ENCODE measurements at places on chromosomes 5 and 9.

DNA sequence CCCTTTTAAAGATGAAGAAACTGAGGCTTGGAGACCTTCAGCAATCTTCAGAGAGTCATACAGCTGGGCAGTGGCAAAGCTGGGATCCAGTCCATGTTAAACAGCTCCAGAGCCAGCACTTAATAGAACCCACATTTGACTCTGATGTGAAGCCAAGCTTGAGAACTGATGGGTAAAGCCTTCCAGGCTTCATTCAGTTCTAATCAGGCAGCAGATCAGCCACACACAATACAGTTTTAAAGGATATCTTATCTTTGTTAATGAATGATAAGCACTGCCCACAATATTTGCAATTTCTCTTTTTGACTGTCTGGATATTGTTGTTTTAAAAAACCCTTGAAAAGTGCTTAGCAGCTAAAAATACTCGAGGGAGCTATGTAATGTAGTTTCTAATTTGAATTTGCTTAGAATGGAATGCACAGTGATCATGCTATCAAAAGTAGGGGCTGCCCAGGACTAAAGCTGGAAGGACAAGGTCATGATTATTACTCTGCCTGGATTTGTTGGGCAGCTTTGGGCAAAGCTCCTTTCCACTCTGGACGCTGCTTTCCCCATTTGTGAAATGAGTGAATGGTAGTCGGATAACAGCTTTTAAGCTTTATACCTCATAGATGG lies 31.3 kb upstream of the HTR4 start:
- no peak for DNase-seq

- DNase-seq = no peak
Observed at GRCh38 chr5:134493461-134494055, 31.9 kb upstream of the JADE2 start.

DNA sequence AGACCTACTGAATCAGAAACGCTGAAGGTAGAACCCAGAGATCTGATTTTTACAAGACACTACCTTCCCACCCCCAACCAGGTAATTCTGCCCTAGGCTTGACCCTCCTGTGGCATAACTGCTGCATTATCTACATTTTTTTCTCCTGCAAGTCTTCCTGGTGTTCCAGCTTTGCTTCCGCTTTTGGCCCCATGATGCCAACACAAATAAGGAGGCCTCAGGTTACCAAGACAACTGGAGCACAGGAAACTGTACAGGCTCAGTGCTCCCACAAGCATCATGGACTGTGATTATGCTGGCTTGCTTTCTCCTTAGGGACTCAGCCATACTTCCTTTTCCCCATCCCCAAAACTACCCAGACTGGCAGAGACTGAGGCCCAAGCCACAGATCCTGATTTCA lies 6.6 kb upstream of the MSMP start:
- no peak for DNase-seq

- no peak for DNase-seq
Observed at GRCh38 chr5:179315356-179315890, 29.8 kb downstream of the ADAMTS2 start.

GRCh38 chr9:132127888-132128534 lies 33.8 kb upstream of the NTNG2 start:
- no peak for DNase-seq

GRCh38 chr5:96919754-96920197 lies 16.1 kb upstream of the LNPEP start:
- no peak for DNase-seq

DNA sequence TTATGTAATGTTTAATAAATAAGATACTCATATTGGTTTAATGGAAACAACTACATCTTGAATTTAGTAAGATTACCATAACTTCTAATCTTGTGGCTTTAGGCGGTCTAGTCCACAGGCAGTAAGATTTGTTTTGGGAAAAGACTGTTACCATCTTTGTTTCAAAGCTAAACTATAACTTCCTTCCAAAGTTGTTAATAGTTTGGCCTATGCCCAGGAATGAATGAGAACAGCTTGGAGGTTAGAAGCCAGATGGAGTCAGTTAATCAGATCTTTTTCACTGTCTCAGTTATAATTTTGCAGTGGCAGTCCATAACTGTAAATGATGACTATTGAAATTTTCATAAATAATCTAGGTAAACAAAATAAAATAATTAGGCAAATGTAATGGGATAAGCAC lies 241.8 kb upstream of the KLF9 start:
- no peak for DNase-seq

DNA sequence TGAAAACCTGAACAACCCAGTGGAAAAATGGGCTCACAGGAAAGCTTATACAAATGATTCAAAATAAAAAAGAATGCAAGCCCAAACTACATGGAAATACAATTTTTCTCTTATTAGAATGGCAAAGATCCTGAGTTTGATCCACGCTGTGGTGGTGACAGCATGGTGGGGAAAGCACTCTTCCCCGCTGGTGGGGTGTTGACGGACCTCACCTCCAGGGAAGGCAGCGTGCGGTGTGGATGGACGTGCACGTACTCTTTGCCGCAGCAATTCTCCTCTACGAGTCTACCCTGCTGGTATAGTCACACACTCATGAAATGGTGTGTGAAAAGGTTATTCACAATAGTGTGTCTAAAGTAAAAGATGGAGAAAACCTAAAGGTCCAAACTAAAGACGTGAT lies 5.9 kb upstream of the ZFP62 start:
- no peak for DNase-seq

GRCh38 chr9:77916410-77916819 lies 115.2 kb downstream of the GNAQ start:
- no peak for DNase-seq

- no peak for DNase-seq
Observed at GRCh38 chr5:135156715-135157404, 122.8 kb upstream of the PITX1 start.

Data from esophagus squamous epithelium (tissue), 5 donors.